Activated CD8-positive, alpha-beta T cell treated with anti-CD3 and anti-CD28 coated beads for 36 hours (primary cell): ENCODE measurements at places on chromosomes 3 and 15.

DNA sequence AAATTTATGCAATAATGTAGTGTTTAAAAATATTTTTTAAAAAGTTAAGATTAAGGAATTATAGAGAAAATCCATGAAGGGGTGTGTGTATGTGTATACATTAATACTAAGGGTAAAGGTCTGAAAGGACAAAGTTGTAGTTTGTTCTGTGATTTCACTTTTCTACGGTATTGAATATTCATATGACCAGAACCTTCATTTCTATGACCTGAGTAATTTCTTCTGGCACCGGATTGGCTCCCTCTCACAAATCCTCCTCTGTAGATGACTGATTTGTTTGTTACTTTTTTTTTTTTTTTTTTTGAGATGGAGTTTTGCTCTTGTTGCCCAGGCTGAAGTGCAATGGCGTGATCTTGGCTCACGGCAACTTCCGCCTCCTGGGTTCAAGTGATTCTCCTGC lies 20.9 kb downstream of the GMPS start:
- no peak for DNase-seq

GRCh38 chr3:100072326-100073048 lies 41.8 kb downstream of the FILIP1L start:
- peak; percentile 40 for DNase-seq

DNA sequence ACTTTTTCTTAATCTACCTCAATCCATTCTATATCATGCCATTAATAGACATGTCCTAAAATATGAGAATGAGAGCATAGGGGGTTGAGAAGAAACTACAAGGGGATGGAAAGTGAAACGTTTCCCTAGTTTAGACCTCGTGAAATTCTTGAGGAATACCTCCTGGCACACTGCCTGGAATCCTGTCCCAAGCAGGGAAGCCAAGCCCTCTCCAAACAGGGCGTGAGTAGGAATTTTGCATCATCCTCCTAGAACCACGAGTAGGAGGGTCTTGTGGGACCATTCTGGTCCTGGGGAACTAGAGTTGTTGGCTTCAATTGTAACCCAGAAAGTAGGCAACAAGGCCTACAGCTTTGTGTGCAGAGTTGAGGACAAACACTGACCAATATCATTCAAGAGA lies 19.6 kb upstream of the C3orf80 start:
- DNase-seq = no peak

- no peak for DNase-seq
Measured at GRCh38 chr15:88301311-88301710, 44.8 kb upstream of the NTRK3 start.

DNA sequence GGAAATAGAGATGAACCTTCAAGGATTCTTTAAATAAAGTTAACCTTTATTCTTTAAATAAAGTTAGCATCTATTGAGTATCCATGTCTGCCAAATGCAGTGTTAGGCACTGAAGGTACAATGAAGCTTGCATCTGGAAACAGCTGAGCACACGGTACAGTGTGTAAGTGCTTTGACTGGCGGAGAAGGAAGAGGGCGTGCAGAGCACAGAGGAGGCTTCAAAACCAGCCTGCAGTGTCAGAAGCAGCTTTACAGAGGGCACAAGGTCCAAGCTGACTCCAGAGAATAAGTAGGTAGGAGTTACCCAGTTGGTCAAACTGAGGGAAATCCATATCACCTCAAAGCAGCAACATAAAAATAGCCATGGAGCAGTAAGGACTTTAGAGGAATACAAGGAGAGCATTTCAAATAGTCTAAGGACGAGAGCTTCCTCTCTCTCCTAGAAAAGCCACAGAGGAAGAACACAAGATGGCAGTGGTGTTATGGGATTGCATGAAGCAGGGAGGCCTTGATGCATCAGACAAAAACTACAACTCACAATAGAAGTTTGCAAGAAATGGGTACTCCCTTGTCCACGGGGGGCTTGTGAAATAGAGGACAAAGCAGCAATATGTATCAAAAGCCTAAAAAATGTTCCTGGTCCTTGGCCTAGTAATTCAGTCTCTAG lies 60.3 kb upstream of the PPP2R3A start:
- DNase-seq = no peak

- DNase-seq = no peak
Measured at GRCh38 chr3:81782585-81782984, 21.1 kb upstream of the GBE1 start.

DNA sequence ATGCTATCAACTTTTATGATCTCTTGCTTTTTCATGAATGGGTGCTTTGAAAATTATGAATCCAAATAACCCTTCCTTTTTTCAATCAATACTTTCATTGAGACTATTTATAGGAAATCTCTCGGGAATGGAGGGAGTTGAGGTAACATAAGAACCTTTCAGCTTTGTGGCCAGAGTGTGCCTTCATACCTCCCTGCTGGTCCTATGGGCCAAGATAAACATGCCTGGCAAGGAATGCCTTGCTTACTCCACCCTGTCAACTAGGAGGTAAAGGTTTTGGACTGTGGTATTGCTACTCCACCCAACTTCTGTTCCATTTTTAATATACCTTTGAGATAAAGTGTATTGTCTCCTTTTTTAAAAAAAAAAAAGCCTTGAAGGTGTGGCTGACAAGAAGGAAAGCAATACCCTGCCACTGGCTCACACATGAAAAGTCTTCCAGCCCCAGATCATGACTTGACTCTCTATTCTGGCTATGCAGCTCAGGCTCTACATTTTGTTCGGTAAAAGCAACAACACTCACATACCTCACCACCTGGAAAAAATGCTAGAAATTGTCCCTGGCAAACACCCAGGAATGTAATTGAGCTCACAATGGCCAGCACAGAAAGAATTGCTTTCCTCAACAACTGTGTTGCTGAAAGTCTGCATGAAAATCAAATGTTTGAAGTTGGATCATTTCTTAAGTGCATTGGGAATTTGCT lies 35.8 kb downstream of the COL8A1 start:
- DNase-seq = no peak
